Mesenteric fat pad (tissue), 1 donor: ENCODE measurements at places on chromosomes 3 and 15.

- no peak for DNase-seq
Observed at GRCh38 chr15:77569729-77570125, 63.0 kb downstream of the LINGO1 start.

GRCh38 chr3:86046436-86047136, 944.4 kb downstream of the VGLL3 start:
- DNase-seq = no peak

DNA sequence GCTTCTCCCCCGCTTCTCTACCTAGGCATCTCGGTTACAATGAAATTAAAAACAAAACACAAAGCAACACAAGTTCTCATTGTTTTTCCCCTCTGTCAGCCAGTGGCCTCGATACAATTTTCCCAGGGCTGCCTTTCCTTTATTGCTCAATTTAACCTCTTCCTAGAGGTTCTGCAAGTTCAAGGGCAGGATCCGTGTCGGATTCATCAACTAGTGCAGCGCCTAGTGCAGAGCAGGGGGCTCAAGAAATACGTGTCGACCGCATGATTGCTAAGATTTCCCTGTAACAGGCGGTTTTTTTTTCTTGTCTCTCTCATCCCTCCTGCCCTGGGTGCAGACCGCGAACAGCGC, 1.4 kb upstream of the BHLHE40 start:
- no peak for DNase-seq

DNA sequence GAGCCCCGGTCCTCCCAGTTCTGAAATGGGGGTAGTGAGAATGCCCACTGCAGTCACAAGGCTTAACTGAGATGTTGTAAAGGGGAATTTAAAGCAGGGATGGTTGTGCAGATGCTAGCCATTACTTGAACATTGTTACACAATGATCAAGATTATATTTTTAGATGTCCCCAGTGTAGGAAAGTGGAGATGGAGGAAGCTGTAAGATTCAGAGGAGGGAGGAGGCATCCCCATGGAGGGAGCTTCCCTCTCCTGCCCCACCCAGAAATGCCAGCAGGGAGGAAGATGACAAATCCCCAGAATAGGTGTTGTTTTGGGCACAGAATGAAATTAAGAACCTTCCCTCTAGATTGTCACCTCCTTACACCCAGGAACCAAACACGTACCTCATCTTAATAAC, 46.1 kb downstream of the EFCAB12 start:
- no peak for DNase-seq

DNA sequence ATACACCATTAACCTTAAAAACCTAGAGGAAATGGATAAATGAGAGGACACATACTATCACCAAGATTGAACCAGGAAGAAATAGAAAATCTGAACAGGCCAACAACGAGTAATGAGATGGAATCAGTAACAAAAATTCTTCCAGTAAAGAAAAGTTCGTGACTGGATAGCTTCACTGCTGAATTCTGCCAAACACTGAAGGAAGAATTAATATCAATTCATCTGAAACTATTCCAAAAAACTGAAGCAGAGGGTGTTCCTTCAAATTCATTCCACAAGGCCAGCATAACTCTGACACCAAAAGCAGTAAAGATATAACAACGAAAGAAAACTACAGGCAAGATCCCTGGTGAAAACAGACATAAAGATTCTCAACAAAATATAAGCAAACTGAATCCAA, 195.8 kb upstream of the GPR149 start:
- DNase-seq = no peak

- DNase-seq = no peak
Observed at GRCh38 chr3:123281929-123282328, 80.2 kb downstream of the SEC22A start.

DNA sequence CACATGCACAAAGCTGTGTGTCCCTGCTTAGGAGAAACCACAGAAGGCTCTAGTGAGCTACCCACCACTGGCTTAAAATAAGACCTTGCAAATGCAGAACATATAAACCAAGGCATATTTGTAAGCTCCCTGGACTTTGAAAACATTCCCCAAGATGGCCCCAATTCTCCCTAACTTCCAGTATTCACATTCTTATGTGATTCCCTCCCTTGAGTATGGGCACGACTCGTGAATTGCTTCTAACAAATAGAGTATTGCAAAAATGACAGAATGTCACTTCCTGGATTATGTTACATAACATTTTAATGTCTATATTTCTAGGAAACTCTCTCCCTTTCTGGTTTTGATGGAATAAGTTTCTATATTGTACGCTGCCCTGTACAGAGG, 131.8 kb upstream of the MCTP2 start:
- DNase-seq = no peak

GRCh38 chr3:179961703-179962078, 75.0 kb downstream of the PEX5L start:
- no peak for DNase-seq

- DNase-seq = no peak
Observed at GRCh38 chr3:124619887-124620599, 110.2 kb upstream of the UMPS start.

- no peak for DNase-seq
Observed at GRCh38 chr15:61185759-61186158, 43.3 kb downstream of the RORA start.

- DNase-seq = no peak
Observed at GRCh38 chr3:191262650-191263049, 63.6 kb downstream of the OSTN start.

DNA sequence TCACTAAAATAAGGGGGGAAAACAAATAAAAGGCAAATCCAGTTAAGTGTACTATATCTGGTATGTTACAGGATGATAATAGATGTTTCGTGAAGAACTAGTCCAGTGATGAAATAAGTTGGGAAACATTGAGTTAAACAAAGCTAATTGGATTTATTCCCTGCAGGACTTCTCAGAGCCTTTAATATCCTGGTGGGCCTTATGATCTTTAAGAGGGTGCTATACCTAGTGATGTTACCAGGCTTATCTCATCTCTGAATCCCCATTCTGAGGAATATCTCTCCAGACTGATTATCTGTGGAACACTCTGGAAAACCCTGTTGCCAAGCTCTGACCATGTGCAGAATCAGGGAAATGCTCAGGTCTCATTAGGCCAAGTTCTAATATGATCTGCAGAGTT, 54.8 kb upstream of the POMGNT2 start:
- no peak for DNase-seq

- DNase-seq = no peak
Observed at GRCh38 chr3:147007736-147008245, 398.6 kb downstream of the ZIC4 start.

DNA sequence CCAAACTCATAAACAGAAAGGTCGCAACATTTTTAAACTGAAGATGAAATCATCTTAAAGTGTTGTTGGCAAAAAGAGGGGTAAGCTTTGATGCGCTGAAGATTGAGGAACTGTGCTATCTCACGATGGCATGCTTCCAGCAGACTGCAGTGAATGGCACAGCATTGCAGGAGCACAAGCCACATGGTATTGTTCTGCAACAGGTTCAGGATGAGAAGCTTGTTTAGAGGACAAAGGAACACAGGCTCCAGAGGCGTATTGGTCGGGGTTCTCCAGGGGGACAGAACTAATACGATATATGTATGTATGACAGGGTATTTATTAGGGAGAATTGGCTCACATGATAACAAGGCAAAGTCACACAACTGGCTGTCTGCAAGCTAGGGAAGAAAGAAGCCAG, 13.8 kb upstream of the PLD1 start:
- DNase-seq = no peak

GRCh38 chr3:72628065-72628464, 220.2 kb downstream of the SHQ1 start:
- DNase-seq = no peak

GRCh38 chr15:95739131-95739530, 591.4 kb upstream of the NR2F2 start:
- DNase-seq = no peak

- no peak for DNase-seq
Observed at GRCh38 chr3:159620281-159620680, 368.4 kb upstream of the IL12A start.
